Body of pancreas (tissue), 4 donors: ENCODE measurements at places on chromosomes 16 and 17. TPM values are rescaled to one million over a fixed set of nuclear protein-coding genes. Genes with fewer than 3 reads are reported as not detected.

- peak; percentile 93 for DNase-seq
These were observed 2.1 kb downstream of the SCARF1 start for GRCh38 chr17:1643293-1643998.

GRCh38 chr16:82152641-82153112, 17.3 kb downstream of the MPHOSPH6 start:
- no peak for DNase-seq

DNA sequence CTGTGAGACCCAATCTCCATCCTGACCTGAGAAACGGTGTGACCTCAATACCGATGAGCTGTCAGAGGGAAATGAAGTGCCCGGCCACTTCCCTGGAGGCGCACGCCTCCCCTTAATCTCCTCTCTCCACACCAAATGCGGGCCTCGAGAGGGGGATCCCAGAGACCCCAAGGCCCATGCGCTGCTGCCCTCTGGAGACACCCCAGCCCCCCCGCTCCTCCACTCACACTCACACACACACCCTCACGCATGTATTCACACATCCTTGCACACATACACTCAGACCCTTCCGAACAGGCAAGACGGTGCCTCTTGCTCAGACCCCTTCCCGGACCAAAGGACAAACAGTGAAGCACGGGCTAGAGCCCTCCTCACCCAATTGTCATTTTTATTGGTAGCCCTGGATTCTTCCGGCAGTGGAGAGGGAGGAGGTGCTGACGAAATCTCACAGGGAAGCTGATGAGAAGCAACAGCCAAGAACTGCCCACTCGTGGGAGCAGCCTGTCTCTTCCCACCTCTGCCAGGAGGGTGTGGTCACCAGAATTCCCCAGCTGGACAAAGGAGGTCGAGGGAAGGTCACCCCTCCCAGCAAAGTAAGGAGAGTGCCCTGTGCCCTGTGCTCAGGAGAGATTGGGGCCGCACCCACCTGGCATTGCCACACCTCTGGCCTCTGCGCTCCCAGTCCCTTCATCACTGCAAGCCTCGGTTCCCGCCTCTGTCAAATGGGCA, 136.0 kb upstream of the TNRC6C start:
- DNase-seq: no peak

GRCh38 chr16:72094266-72094610, 591 bp downstream of the DHX38 start:
- no peak for DNase-seq

DNA sequence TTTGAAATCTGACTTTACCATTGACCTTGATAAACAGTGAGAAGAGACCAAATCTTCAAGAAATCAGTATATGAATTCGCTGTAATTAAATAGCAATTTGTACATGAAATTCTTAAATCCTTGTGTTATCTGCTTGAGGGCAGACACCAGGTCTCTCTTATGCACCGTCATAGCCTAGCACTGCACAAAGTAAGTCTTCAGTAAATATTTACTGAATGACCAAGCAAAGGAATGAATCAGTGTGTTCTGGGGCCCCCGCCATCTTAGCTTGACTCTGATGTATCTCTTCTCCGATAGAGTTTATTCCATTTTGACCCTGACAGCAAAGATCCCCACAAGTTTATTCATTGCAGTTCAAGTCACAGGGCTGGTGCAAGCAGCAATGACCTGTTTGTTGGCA, 328.0 kb downstream of the TMEM114 start:
- DNase-seq: no peak

DNA sequence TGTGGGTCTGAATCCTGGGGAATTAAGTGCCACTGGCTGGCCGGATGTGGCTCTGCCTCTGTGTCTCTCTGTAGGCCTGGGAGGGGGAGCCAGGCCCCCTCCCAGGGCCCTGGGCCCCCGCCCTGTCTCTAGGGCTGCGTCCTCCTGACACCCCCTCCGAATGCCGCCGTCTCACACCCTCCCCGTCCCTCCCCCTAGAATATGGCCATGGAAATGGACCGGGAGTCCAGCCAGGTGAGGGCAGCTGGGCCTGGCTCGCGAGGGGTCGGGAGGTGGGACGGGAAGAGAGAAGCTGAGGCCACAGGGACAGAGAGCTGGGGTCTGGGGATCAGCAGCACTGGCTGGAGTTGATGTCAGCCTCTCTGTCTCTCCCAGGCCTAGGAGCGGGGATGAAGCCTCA, 16.1 kb upstream of the PKMYT1 start:
- DNase-seq: no peak

GRCh38 chr16:27374221-27374803, 27.7 kb upstream of the IL21R start:
- no peak for DNase-seq

GRCh38 chr16:27474921-27475320, 72.9 kb downstream of the IL21R start:
- no peak for DNase-seq

- DNase-seq: no peak
These were observed 1.4 kb upstream of the ITGB3 start for GRCh38 chr17:47252209-47252608.

GRCh38 chr17:78185981-78186691, 716 bp downstream of the TK1 start:
- no peak for DNase-seq

DNA sequence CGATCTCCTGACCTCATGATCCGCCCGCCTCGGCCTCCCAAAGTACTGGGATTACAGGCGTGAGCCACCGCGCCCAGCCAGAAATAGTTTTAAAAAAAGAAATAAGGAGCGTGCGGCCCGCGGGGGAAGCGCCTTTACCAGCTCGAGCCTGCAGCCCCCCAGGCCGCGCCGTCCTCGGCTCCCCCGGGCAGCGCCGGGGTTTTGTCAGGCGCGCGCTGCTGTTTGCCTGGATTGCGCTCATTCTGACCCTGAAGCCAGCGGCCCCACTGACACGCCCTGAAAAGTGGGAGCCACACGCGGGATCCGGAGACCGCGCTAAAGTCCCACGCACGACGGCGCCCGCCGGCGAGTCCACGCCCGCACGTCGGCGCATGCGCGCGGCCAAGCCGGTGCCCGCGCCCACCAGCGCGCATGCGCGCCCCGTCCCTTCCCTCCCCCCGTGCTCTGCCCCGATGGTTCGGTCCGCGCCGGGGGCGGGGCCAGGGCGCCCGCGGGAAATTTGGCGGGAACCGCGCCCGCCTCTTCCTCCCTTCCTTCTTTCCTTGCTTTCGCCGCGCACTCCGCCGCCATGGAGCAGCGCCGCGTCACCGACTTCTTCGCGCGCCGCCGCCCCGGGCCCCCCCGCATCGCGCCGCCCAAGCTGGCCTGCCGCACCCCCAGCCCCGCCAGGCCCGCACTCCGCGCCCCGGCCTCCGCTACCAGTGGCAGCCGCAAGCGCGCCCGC, at the start of gene CDT1:
TSS of gene CDT1 (plus strand) at position 526 of the 724 bp plus-strand sequence. CDS start at position 569, 43 bp downstream.
- peak; percentile 89 for DNase-seq

DNA sequence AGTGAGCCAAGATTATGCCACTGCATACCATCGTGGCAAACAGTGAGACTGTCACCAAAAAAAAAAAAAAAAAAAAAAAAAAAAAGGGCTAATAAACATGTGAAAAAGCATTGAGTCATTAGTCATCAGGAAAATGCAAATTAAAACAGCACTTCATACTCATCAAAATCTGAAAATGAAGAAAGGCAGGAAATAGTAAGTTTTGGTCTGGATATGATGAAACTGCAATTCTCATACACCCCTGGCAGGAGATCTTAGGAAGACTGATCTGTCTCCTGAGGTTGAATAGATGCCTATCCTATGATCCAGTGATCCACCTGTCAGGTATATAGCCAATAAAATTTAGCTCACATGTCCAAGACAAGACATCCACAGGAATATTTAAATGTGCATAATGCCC, 212.7 kb downstream of the CPPED1 start:
- DNase-seq: no peak

- peak; percentile 70 for DNase-seq
These were observed 1.3 kb downstream of the ZNF821 start for GRCh38 chr16:71882505-71883167.

- DNase-seq: no peak
These were observed 340.2 kb downstream of the WWOX start for GRCh38 chr16:78439646-78440045.

GRCh38 chr17:79093270-79093669, 18.6 kb downstream of the ENGASE start:
- DNase-seq: no peak

- DNase-seq: no peak
These were observed 5.8 kb downstream of the TBX4 start for GRCh38 chr17:61458000-61458399.

GRCh38 chr16:70700101-70701020, 14.5 kb upstream of the MTSS2 start:
- peak; percentile 57 for DNase-seq

DNA sequence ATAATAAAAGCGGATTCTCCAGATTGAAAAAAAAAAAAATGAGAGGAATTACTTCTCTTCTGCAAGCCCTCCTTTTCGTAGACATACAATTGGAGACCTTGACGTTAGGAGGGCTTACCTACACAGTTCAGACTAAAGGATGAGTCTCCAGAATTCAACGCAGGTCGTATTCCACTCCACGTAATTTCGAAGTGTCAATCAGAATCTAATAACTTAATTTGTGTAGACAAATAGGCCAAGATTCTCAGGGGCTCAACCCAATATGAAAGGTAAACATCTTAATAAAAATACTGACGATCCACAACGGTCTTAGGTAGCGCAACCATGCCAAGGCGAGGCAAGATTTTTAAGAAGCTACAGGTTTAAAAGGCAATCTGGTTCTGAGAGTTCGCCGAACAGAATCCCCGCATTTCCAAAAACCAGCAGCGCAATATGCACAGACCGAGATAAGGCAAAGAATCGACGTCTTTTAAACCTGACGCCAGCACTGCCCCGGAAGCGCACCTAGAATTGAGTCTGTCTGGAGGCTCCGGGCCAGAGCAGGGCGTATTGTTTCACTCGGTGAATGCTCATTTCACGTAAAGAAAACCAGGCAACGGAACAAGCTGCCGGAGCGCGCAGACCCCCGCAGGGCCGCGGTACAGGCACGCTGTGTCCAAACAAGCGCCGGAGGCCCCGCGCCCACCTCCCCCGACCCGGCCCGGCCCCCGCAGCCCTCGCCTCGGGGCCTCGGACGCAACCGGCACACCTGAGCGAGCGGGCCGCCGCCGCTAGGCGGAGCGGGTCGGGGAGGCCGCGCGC, 623 bp downstream of the MBTPS1 start:
- DNase-seq: peak; percentile 68

GRCh38 chr17:61140081-61140786, 259.4 kb upstream of the TBX2 start:
- no peak for DNase-seq

- no peak for DNase-seq
These were observed 44.2 kb upstream of the TRAP1 start for GRCh38 chr16:3761375-3762106.

GRCh38 chr16:21301168-21301894, 23.2 kb upstream of the CRYM start:
- peak; percentile 84 for DNase-seq

- no peak for DNase-seq
These were observed 10.9 kb downstream of the NHERF1 start for GRCh38 chr17:74759243-74759801.

DNA sequence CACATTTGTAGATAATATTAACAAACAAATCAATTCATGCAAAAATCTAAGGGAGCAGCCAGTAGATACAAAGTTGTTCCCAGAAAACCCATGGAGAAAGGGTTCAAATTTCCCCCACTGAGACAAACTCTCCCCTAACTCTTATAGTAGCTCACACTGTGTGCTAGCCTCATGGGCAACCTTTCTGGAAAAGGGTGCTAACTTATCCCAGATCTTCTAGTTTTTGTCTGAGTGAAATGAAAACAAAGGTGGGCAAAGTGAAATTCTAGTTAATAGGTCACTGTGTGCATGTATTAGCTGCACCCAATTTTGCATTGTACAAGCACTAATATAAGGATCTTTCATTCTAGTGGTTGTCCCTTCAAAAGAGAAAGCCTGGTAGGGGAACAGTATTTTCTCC, 9.9 kb upstream of the USP32 start:
- no peak for DNase-seq

DNA sequence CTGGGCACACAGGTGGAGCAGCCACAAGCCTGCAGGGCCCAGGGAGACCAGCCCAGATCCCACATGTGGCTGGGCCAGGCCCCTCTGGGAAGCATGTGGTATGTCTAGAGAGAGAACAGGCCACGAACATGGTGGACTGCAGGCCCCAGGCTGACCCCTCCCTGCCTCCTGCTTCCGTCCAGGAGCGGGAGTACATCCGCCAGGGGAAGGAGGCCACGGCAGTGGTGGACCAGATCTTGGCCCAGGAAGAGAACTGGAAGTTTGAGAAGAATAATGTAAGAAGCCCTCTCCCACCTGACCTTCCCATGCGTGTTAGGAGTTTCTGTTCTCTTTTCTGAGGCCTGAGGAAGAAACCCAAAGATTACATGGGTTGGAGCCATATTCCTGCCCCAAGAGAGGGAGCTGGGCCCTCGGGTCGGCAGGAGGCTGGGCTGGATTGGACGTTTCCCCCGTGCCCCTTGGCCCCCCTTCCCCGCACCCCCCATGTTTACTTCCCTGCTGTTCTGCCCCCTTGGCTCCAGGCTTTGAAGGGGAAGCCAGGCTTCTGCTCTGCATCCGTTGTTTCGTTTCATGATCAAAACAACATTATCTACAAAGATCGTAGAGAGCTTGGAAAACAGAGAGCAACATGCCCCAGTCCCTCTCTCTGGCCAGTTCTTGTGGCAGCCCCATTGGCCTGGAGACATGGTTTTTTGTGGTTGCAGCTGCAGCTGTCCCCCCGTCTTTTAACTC, 5.7 kb upstream of the TCAP start:
- no peak for DNase-seq

GRCh38 chr17:48513097-48513496, 17.7 kb downstream of the HOXB1 start:
- DNase-seq: no peak

- no peak for DNase-seq
These were observed 77.2 kb upstream of the IRX3 start for GRCh38 chr16:54363766-54364165.

DNA sequence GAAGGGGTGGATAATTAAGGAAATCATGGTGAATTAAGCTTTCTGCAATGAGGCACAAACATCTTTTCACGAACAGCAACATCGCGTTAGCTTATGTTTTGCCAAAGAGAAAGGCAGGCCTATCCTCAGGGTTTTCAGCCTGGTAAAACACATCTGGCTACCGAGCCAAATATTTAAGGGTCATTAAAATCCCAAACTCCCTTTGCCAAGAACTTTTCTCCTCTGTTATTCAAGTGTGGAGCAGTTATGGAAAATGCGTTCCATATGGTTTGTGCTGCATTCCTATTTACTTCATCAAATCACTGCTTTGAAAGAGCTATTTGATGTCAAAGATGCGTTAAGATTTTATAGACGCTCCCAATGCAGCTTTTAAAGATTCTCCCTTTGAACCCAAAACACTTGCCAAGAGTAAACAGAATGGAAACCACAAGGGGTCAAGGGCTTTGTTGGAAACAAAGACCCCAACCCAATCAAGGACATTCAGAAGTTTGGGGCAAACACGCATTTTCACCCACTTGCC, 308.3 kb upstream of the CDH5 start:
- DNase-seq: no peak

The ZNF597 gene
- 2.3 TPM for total RNA-seq

The NT5C3B gene
- 46.5 TPM for total RNA-seq

The ABCC11 gene
- total RNA-seq: 0.52 TPM

The CTRB1 gene
- 20,352 TPM for total RNA-seq

The MYH8 gene
- not detected for total RNA-seq

The POLR3K gene
- 2.6 TPM for total RNA-seq

The TBC1D3C gene
- not detected for total RNA-seq

The GINS3 gene
- 2.6 TPM for total RNA-seq

The MYH1 gene
- total RNA-seq: not detected

The KLHL10 gene
- not detected for total RNA-seq

The DRC7 gene
- not detected for total RNA-seq

The DNAAF8 gene
- total RNA-seq: 0.26 TPM

The HOXB4 gene
- 0.26 TPM for total RNA-seq

The TBC1D16 gene
- total RNA-seq: 37.2 TPM

The GDPD3 gene
- total RNA-seq: 1.8 TPM

The IL34 gene
- total RNA-seq: 0.78 TPM

The HP gene
- 3.6 TPM for total RNA-seq
